ENCODE measurements at places on chromosomes 1 and 21. TPM values are rescaled to one million over a fixed set of nuclear protein-coding genes. Genes with fewer than 3 reads are reported as not detected.
A peak's percentile ranks its signal among the peaks of the same experiment; 100 is the strongest.

DNA sequence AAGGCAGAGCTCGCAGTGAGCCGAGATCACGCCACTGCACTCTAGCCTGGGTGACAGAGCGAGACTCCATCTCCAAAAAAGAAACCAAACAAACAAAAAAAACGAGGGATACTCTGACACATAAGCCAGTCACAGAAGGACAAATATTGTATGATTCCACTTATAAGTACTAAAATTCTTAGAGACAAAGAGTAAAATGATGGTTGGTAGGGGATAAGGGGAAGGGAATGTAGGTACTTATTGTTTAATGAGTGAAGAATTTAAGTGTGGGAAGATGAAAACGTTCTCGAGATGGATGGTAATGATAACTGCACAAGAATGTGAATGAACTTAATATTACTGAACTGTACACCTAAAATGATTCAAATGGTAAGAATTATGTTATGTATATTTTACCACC lies 66.7 kb upstream of the GUCA2A start:
- DNase-seq: no peak

DNA sequence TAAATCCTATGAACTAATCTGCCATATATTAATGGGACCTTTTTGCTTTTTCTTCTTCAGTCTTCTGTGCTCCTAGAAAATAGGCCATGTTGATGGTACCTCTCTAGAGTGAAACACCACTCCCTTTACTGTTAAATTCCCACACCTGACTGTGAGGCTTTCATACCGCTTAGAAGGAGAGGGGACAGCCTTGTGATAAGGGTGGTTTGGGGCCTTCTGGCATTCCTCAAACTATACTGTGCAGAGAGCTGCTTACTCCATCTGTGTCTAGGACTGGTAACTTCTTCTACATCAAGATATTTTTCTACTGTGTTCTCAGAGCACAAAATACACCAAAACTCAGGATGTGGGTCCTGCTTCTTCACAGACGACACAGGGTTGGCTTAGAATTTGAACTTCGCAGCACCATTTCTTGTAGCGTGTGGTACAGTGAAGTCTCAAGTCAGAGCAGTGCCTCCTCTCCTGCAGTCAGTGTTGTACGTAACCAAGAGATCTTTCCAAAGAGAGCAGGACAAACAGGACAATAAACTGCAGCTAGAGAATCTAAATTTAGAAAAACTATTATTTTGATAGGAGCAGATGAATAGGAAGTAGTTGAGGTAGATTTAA lies 43.8 kb downstream of the MACO1 start:
- no peak for DNase-seq

DNA sequence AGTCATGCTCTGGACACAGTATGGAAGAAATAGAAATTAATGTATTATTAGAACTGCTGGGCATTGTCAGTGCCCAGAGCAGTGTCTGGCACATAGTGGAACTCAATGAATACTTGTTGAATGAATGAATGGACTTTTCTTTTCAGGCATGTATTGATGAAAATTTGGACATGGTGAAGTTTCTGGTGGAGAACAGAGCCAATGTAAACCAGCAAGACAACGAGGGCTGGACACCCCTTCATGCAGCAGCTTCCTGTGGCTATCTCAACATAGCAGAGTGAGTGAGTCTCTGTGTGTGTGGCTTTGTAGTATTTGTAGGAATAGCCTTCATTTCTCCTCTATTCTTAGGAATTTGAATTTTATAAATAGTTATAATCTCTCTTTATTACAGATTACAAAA lies 68.1 kb downstream of the PPP1R12B start:
- DNase-seq: no peak

DNA sequence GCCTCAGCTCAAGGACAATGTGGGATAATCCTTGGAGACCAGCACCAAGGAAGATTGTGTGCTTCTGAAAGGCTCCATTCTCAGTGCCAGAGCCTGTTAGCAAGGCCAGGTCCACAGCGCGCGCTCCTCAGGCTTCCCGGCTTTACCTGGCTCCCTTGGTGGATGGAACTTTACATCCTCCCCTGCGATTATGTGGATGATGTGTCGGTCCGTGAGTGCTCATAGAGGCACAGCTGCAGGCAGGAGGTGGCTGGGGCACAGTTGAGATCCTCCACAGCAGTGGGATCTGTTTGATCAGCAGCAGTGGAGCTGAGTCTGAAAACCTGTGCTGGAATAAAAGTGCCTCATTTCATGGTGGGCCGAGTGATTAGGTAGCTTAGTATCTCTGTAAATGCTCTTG lies 62.7 kb downstream of the PRDM2 start:
- DNase-seq: no peak

DNA sequence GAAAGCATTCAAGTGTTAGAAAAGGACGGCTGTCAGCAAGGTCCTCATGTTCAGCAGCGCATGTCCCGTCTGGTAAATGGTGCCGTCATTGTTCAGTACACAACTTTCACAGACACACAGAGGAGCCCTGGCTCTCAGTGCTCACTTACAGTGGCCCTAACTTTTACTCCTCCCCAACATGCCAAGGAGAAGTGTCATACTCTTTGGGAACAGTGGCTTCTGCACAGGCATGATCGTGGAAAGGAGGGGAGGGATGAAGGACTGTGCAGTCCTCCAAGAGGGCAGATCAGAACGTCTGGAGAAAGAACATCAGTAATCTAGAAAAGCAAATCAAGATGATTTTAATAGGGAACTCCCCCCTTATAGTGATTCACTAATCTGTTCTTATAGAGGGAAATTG lies 3.8 kb upstream of the GRHL3 start:
- DNase-seq: no peak

DNA sequence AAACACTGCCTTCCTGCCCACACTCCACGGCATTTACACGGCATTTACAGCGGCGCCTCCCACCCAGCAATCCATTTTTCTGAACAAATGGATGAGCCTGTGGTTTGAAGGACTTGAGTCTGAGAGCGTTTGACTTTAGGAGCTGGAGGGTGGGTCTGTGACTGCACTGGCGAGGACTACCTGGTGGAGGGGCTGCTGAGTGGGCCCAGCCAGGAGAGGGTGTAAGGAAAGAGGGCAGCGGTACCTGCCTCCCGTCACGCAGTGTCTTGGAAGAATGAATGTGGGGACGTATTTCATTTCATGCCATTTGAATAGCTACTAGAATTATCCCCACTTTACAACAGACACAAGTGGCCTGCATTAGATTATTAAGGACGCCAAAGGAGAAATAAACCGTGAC lies 62.9 kb downstream of the B3GALT5 start:
- no peak for DNase-seq

- DNase-seq: peak; percentile 40
These were observed 354.0 kb upstream of the DUSP10 start for GRCh38 chr1:222095606-222096475.

DNA sequence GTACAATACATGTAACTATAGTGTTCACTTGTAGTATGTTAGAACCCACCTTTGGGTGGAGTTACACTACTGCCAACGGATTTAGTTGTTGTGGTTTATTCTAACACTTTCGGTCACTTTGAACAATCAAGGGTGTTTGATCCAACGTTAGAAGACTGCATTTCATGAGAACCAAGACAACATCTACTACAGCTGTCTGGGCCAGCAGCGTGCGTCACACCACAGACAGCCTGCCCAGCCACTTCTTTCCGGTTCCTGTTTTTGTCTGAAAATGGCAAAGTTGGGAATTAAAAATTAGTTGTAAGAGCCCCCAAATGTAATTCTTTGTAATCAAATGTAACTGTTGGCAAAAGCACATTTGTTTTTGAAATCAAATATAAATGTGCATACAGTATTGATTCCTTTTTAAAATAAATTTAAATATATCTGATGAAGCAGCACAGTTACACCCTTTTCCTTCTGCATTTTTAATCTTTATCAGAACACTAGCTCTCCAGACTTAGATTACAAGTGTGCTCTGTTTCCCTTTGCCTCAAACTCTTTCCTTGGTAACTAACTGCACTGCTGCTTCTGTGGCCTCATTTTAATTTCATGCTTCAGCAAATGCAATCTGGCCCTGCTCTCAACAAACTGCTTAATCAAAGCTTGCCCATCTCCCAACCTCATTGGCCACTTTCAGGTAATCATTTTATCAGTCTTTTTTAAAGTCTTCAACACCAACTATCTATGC lies 86.6 kb upstream of the DPH5 start:
- DNase-seq: peak; percentile 69

DNA sequence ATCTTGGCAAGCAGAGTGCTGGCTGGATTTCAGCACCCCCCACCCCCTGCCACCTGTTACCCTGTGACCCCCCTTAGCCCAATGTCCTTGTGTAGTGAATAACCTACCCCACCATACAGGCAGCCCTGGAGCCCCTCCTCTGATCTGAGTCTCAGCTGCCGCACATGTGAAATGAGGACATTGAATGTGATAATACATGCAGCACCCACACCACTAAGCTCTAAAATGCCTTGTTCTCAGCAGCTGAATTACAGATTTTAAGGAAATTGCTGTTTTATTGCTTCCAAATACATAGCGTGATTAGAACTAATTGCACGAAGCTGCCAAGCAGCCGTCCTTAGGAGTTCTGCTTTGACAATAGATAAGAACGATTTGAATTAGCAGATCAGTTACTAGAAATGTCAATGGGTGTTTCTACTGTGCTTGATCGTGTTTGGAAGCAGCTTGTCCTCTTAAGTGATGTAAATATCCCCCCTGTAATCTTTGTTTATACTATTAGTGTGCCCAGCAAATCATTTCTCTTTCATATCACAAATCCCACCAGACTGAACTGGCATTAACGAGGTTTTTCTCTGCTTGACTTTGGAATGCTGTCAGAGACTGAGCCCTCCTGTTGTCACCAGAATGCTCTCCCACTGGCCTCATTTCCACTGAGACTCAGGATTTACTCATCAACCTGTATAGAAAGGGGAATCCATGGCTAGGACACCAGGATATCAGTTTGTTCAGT lies 4.9 kb downstream of the SLAMF8 start:
- no peak for DNase-seq

- DNase-seq: no peak
These were observed 138.9 kb downstream of the PROX1 start for GRCh38 chr1:214126697-214127146.

- DNase-seq: no peak
These were observed 83.3 kb downstream of the FBXO2 start for GRCh38 chr1:11570821-11571380.

- DNase-seq: no peak
These were observed 51.6 kb downstream of the PLEKHA6 start for GRCh38 chr1:204308023-204308628.

DNA sequence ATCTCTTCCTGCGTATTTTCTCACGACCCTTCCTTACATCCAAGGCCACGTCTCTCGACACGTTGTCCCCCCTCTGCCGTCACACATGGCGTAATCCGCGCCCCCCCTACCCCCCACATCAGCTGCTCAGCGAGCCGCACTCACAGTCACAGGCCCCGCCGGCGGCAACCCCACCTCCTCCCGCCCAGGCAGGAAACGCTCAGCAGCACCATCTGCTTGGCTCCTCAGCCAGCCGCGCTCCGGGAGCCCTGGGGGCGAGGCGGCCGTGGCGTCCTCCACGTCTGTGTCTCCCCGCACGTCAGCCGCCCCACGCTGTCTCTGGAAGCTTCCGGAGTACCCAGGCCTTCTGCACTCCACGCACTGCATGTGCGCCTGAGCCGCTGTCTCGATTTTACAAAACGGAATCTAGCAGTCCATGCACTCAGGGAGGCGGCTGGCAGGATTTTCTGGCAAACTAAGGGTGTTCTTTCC lies 64.6 kb downstream of the SIK1 start:
- DNase-seq: peak; percentile 83

GRCh38 chr1:36350659-36351226 lies 27.3 kb upstream of the EVA1B start:
- DNase-seq: no peak

DNA sequence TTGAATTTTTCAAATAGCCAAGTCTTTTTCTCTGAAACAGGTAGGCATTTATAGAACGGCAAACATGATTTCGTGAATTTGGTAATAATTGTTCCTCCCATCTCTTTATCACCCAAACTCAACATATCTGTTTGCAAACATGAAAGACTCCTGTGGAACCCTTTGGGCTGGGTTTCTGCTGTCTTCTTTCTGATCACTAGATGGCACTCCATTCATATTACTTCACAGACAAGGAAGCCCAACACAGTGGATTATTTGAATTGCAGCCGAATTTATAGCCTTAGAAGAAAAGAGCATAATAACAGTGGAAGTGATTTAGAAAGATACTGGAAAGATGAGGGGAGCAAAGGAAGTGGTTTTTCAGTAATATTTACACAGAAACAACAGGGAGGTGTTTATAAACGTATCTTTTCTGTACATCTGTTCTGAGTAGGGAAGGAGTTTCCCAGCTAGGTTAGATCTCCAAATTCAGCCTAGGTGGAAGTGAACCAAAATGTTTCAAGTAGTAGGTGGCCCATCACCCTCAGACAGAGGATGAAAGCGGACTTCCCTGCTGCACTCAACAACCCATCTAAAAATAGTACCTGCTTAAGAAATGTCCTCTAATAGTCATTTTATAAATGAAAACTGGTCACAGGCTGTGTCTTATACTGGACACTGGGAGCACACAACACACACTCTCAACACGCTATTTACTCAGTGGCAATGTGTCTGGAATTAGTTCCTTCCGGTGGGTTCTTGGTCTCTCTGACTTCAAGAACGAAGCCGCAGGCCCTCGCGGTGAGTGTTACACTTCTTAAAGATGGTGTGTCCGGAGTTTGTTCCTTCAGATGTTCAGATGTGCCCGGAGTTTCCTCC lies 67.6 kb downstream of the MAP3K21 start:
- no peak for DNase-seq

DNA sequence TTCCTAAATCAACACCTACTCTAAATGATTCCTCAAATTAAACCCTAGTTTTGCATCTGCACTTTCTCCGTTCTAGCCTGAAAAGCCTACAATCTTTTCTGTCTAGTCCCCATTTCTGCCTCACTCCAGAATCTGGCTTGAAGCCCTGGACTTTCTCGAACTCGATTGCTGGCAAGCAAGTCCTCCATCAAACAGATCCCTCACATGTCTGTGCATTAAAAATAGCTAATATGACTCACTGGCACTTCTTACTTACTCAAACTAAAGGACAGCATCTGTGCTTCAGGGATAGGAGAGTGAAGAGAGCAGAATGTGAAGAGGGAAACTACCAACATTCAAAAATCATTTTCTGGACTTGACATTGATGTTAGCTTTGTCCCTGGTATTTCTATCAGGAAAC lies 51.8 kb upstream of the CXADR start:
- DNase-seq: no peak

DNA sequence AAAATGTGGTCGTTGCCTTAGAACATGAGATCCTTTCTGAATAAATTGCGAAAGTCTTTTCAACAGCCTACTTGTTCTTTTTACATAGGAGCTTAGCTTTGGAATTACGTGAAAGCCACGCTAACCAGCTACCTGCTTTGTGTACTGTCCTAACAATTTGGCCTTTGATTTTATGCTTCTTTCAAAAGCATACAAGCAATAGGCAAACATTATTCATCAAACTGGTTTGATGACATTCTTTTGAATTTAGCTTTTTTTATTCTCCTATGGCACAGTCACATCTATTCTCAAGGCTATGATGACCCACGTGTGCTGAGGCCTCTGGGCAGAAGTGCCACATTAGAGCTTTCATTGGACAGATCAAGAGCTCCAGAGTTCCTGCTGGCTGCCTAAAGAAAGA lies 178.0 kb upstream of the DPT start:
- no peak for DNase-seq

- no peak for DNase-seq
These were observed 62.3 kb upstream of the RCOR3 start for GRCh38 chr1:211196880-211197279.

GREM2 gene
- total RNA-seq: not detected

ZBTB8A gene
- total RNA-seq: 2.9 TPM

FMN2 gene
- total RNA-seq: not detected

NCMAP gene
- 0.27 TPM for total RNA-seq

CD5L gene
- total RNA-seq: 4.9 TPM

OR2M5 gene
- total RNA-seq: not detected

LRRC39 gene
- total RNA-seq: 187 TPM

MX1 gene
- total RNA-seq: 10.5 TPM

SERTAD4 gene
- total RNA-seq: 4.7 TPM

SLC35E2B gene
- total RNA-seq: 20.4 TPM

Measured in Right ventricle myocardium superior (tissue), 1 donor.